Fibroblast of skin of right biceps (primary cell): ENCODE measurements at places on chromosomes 2 and 18.
A peak's percentile ranks its signal among the peaks of the same experiment; 100 is the strongest.

DNA sequence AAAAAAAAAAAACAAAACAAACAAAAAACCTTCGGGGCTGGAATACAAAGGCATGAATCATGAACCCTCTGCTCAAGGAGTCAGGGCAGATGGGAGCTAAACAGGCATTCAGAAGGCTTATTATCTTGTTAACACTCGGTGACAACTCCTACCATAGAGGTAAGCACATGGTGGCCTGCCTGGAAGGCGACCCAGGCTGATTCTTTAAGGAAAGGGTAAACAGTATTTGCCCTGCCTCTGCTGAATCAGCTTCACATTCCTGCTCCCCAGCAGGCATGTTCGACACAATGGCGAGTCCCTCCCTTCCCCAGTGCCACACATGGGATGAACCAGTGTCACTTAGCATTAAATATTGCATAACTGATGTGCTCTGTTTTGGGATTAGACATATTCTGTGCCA lies 191.9 kb downstream of the ARL4C start:
- peak; percentile 58 for DNase-seq

DNA sequence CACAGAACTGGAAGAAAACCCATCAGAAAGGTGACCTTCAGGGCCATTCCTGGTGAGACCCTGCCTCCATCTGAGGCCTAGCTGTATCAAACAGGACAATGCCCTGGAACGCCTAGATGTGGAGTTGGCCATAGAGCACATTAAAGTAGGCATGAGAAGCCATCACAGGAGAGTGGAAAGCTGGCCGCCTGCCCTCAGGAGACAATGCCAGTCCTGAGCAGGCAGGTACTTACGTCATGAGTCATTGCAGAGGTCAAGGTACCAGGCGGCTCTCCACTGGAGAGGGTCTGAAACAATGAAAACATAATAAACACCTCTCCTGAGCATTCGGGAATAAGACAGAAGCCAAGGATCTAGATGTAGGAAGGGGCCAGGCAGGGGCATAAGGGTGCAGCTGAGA lies 68.6 kb downstream of the CCDC93 start:
- DNase-seq = no peak

- DNase-seq = no peak
Observed at GRCh38 chr18:79356435-79356834, 39.3 kb upstream of the NFATC1 start.

GRCh38 chr2:164764996-164765395 lies 76.6 kb downstream of the COBLL1 start:
- DNase-seq = peak; percentile 37

GRCh38 chr2:42859006-42859552 lies 66.7 kb upstream of the HAAO start:
- DNase-seq = peak; percentile 76

- DNase-seq = no peak
Observed at GRCh38 chr2:10776231-10776977, 36.2 kb downstream of the PDIA6 start.

DNA sequence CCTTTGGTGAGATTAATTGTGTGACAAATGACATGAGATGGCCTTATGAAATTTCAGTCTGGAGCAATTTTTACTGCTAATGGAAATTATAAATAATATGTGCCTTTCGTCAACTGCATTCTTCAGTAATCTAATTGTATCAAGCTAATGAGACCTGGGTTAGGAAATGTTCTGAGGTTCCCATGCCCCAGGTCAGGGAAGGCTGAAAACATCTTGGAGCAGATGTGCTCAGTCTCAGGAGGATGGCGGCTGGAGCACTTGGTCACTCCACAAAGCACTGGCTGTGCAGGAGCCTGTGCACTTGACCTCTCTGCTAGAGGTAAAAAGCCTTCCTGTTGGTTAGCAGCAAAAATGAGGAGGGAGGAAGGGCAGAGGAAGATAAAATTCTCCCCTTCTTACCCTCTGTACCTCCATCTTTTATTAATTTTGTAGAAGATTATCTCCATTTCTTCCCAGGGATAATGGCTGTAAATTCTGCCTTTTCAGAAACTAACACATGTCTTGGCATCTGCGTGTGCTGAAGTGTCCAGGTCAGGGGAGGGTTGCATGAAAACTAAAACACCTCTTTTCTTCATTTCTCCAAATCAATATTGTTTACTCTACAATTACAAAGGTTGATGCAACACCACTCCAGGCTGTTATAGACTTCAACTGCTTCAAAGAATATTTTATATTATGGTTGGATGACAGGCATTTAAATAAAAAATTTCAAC lies 1606.4 kb upstream of the ACVR2A start:
- DNase-seq = peak; percentile 23

DNA sequence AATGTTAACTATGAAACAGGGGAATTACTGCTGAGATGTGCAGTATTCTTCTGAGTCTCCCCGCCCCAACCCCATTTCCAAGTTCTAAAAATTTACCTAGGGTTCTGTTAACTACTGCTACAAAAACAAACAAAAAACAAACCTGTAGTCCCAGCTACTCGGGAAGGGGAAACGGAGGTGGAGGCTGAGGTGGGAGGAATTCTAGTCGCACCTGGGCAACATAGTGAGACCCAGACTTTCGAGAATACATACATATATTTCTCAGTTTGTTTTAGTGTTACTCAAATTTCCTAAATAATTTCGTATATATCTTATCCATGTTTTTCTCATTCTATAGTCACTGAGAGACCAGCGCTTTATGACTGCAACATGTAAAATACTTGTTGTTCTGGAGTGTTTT lies 989 bp downstream of the STAM2 start:
- DNase-seq = no peak

- DNase-seq = peak; percentile 100
Observed at GRCh38 chr2:174787487-174788205, 23.4 kb upstream of the CHRNA1 start.

- DNase-seq = no peak
Observed at GRCh38 chr2:158783923-158784322, 11.2 kb upstream of the DAPL1 start.

GRCh38 chr2:37110306-37111212 lies 26.2 kb downstream of the GPATCH11 start:
- DNase-seq = no peak

DNA sequence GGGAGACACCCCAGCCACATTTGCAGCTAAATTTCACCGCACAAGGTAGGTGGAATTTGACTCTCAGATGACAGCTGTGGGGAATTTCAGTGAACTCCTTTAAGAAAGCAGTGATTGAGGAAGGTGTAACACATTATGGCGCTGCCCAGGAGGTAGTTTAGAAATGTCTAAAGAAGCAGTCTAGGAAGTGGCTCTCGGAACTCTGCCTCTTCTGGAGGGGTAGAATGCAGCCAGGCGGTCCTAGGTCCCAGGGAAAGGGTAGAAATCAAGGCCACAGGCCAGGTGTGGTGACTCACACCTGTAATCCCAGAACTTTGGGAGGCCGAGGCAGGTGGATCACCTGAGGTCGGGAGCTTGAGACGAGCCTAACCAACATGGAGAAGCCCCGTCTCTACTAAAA lies 179.0 kb upstream of the HAAO start:
- no peak for DNase-seq
